ENCODE measurements at places on chromosomes 16 and 17.
A peak's percentile ranks its signal among the peaks of the same experiment; 100 is the strongest.

DNA sequence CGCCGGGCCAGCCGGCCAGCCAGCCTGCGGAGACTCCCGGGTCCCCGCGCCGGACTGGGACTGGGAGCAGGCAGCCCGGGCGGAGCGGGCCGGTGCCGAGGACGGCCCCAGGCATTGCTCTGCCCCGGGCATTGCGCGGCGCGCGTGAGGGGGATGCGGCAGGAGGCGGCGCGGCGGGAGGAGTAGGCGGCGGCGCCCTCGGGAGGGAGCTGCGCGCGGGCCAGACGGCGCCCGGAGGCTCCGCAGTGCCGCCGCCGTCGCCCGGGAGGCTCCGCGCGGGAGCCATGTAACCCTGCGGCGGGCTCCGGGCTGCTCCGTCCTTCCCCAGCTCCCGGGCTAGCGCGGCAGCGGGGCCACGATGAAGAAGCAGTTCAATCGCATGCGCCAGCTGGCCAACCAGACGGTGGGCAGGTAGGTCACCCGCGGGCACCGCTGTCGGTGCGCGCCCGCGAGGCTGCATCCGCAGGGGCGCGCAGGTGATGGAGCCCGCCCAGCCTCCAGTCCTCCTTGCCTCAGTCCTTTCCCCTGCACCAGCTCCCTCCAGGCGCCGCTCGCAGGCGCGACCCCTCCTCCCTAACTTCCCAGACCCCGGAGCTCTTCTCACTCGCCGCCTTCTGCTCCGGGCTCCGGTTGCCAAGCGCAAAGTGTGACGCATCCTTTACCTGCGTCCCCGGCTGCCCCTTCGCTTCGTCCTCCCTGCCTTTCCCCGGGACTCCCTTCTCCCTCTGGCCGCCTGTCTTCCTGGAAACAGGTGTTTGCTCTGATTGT, at the start of gene ARHGAP44:
ARHGAP44 (plus strand) TSS at position 18 of the 768 bp plus-strand sequence; CDS start at position 359, 341 bp downstream.
- DNase-seq = no peak

GRCh38 chr17:11981862-11982261, 15.4 kb downstream of the ZNF18 start:
- no peak for DNase-seq

GRCh38 chr16:77599793-77600415, 122.4 kb upstream of the NUDT7 start:
- DNase-seq = no peak

- DNase-seq = peak; percentile 16
Measured at GRCh38 chr16:81261049-81261648, 22.7 kb downstream of the BCO1 start.

DNA sequence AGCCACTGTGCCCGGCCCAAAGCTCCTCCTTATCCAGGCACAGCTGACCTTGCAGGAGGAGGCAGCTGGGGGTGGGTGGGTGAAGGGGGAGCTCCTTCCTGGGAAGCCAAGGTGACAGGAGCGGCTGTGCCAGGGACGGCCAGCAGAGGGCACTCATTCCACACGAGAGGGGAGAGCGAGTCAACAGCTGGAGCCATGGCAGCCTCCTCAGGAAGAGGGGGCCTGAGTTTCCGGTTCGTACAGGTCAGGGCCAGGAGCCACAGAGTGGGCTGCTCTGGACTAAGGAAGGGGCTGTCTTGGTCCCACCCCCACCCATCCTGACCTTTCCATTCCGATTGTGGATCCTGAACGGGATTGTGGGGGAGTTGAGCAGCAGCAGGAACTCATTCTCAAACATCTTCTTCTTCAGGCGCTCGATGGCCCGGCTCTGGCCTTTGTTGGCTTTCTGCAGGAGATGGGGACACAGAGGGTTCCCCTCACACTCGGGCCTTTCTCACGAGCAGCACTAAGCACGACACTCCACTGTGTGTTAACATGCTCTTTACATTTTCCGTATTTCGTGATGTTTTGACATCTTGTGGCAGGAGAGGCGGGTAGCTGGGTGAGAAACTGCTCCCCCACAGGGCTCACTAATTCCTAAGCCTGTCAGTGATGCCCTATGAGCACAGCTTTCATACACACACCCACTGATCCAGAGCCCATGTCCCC, 61.6 kb downstream of the TIMM22 start:
- peak; percentile 36 for DNase-seq

DNA sequence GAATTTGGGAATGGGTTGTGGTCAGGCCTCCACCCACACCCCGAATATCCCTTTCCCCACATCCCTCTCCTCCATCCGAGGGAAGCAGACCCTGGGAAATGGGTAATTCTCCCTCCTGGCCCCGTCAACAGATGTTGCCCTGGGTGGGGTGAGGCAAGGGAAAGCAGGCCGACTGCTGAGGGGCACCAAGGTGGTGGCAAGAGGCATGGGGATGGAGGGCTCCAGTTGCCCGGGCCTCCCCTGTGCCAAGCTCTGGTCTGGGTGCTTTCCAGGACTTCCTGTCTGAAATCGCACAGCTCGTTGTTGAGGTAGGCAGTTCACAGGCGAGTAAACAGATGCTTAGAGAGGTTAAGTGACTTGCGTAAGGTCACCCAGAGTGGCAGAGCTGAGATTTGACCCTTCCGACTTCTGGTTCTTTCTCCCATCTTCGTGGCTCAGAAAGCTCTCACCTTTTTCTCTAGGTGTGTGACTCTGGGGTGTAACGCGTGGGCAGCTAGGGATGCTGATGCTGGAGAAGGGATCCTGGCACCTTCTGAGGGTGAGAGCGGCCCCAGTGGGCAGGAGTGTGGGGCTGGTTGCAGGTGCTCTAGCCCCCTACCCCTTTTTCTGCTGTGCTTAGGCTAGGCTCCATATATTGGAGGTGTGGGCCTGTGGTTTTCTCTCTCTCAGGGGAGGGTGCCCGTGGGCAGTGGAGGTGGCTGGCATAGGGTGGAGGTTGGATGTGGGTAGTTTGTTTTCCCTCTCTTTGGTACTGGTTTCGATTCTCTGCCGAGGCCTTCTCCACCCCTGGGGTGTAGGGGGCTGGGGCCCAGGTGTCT, 17.2 kb downstream of the RARA start:
- peak; percentile 48 for DNase-seq

- no peak for DNase-seq
Measured at GRCh38 chr16:19288872-19289799, 3.6 kb downstream of the CLEC19A start.

GRCh38 chr16:86259499-86259898, 250.8 kb upstream of the FOXF1 start:
- no peak for DNase-seq

DNA sequence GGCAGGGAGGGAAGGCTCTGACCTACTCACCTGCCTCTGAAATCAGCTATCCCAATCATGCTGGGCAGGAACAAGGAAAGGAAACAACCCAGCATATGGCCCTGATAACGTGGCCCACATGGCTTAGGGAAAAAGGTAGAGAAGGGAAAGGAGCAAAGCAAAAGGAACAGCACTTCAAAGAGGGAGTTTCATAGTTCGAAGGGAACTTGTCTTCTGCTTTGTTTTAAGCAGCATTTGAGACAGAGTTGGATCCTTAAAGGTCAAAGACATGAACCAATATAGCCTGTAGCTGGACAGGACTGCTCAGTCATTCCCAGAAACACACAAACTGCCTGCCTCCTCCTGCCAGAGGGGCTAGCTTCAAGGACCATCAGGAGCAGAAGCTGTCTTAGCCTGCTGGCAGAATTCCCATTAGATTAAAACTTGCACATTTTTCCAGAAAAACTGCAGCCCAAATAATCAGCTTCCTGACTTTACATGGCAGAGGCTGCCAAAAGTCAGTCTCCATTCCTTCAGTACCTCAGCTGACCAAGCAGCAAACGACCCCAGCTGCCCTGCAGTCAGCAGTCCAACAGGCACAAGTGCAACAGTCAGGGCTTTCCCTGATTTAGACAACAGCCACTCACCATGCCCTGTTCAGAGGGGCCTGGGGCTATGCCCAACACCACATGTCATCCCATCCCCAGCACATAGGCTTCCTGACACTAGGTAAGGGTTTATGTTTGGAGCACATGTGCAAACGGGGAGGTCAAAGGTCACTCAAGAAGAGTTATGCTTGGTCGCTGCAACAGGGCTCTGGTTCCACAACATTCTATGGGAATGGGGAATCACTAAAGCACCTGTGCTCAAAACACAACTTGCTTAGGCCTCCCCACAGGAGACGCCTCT, 32.5 kb downstream of the RANBP10 start:
- DNase-seq = no peak

GRCh38 chr17:77383613-77384608, 243.1 kb downstream of the SEC14L1 start:
- DNase-seq = no peak

DNA sequence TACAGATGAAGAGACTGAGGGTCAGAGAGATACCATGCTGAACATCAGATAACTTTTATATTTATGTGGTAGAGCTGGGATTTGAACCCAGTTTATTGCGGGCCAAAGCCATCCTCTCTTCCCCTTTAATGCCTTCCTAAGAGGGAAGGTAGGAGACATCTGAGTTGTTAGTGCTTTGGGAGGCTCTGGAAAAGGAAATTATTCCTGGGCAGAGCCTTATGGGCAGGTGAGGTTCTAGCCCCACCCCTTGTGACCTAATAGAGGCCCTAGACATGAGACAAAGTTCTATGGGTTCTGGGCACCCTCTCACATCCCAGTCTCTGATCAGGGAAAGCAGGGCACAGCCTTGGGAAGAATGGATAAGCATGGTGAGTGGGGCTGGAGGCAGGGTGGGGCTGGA, at the start of gene C17orf50:
C17orf50 (plus strand) TSS at position 301 of the 400 bp plus-strand sequence; CDS start at position 356, 55 bp downstream.
- DNase-seq = no peak

GRCh38 chr16:71895679-71896365, 491 bp downstream of the IST1 start:
- DNase-seq = no peak

DNA sequence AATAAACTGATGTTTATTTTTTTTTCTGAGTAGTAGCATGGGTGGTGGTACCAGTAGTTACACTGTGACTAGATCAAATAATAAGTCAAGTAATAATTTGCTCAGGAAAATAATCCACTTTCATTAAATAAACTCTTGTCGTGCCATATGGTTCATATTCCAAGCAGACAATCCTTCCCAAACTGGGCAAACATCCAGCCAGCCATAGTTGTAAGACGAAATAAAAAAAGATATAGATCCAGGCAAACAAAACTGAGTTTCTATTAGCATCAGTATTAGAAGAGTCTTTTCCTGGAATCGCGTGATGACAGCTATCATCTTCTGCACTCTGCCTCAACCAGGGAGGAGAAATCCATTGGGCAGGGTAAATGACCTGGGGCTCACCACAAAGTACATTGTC, 508.4 kb upstream of the GOT2 start:
- DNase-seq = no peak

- DNase-seq = no peak
Measured at GRCh38 chr16:1637526-1637925, 25.4 kb downstream of the CRAMP1 start.

DNA sequence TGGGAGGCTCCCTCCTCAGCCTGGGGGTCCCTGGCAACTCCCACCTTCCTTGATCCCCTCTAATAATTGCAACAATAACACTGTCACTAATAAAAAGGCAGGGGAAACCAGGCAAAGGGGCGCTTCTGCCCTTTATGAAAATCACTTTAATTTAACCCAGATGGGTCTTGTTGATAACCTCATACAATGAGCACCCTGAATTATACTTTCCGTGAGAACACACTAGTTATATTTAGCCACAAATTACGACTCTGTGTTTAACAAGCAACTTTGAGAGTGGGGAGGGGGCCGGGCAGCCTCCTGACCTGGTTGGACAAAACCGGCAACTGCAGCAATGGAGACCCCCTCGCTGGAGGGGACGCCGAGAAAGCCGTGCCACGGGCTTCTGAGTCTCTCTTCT, 5.7 kb upstream of the BAHCC1 start:
- DNase-seq = no peak

DNA sequence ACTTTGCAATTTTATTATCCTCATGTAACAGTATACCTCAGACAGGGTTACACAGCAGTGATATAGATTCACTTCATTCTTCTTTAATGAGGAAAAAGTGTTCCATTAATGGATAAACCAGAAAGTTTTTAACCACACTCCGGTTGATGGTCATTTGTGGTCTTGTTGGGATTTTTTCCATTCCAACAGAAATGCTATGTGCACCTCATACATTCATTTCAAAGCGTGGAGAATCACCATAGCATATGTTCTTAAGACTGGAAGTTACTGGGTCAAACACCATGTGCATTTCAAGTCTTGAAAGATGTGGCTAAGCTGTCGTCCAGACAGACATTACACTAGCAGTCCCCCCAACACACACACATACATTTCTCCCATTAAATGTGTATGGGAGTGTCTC, 245.8 kb upstream of the CDH5 start:
- no peak for DNase-seq

DNA sequence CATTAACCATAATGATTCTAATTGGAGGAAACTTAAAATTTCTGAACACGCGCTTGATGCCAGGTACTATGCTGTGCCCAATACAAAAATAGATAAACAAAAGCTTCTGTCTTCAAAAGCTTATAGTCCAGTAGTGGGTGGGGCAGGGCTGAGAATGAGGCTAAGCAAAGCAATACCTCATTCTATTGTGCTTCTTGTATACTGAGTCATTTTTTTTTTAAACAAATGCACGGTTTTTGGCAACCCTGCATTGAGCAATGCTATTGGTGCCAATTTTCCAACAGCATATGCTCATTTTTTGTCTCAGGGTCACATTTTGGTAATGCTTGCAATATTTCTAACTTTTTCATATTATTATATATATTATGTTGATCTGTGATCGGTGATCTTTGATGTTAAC, 34.7 kb upstream of the HNF1B start:
- no peak for DNase-seq

- DNase-seq = no peak
Measured at GRCh38 chr16:89112377-89113151, 18.9 kb downstream of the ACSF3 start.

- DNase-seq = no peak
Measured at GRCh38 chr17:56231693-56232092, 78.4 kb downstream of the ANKFN1 start.

DNA sequence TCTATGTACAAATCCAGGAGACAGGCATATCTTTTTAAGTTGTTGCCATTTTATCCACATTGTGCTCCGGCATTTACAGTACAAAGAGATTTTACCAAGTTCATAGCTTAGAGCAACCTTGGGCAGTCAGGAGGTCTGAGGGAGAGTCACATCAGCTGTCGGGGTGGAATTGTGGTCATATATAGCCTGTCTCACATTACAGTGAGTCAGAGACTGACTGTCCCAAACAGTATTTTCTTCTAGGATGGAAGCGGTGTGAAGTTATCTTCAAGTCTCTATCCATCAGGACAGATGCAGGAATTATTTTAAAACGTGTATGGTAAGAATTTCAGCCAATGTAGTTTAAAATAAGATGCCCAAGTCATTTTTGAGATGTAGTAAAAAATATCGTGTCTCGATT, 53.0 kb downstream of the GPRC5B start:
- no peak for DNase-seq

- DNase-seq = no peak
Measured at GRCh38 chr17:17845046-17845775, 8.4 kb upstream of the SREBF1 start.

GRCh38 chr16:25264597-25264996, 7.0 kb upstream of the ZKSCAN2 start:
- DNase-seq = no peak

- no peak for DNase-seq
Measured at GRCh38 chr16:67036323-67036741, 7.4 kb downstream of the CBFB start.

- no peak for DNase-seq
Measured at GRCh38 chr17:42618442-42619150, 9.1 kb downstream of the TUBG1 start.

Measured in activated CD8-positive, alpha-beta memory T cell treated with anti-CD3 and anti-CD28 coated beads, Interleukin-2, amount 50 U/mL, for 4 hours (primary cell).